Memory B cell (primary cell): ENCODE measurements at places on chromosomes 5 and 9.

GRCh38 chr5:38534156-38534453, 22.3 kb downstream of the LIFR start:
- DNase-seq, result no peak

DNA sequence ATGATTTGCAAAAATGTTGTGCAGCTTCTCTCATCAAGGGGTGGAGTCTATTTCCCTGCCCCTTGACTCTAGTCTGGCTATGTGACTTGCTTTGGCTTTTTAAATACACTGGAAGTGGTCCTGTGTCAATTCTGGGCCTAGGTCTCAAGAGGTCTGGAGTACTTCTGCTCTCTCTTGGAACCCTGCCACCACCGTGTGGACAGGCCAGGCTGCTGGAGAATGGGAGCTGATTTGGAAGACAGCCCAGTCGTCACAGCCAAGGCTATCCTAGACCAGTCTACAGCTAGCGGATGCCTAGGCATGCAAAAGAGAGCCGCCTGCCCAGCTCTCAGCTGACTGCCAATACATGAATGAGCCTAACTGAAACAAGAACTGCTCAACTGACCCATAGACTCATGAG, 56.7 kb upstream of the CLINT1 start:
- DNase-seq, result no peak

- DNase-seq, result no peak
These were observed 110.3 kb downstream of the ASTN2 start for GRCh38 chr9:117304549-117304948.

DNA sequence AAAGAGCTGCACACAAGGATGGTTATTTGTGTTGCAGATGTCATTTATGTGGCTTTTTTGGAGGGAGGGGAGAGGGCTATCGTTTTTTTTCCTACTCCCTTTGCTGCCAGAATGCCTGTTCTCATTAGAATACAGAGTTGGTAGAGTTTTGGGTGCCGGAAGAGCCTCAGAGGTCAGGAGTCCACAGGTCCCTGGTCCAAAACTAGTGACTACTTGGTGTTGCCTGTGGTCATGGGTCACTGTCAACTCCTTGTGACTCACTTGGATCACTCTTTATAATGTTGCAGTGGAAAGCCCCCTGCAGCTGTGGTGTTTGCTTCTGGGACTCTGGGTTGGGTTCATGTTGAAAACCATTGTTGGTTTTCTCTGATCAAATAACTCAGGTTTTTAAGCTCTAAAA, 131.4 kb downstream of the MAST4 start:
- DNase-seq, result no peak

GRCh38 chr9:87609002-87609401, 111.3 kb downstream of the DAPK1 start:
- no peak for DNase-seq

DNA sequence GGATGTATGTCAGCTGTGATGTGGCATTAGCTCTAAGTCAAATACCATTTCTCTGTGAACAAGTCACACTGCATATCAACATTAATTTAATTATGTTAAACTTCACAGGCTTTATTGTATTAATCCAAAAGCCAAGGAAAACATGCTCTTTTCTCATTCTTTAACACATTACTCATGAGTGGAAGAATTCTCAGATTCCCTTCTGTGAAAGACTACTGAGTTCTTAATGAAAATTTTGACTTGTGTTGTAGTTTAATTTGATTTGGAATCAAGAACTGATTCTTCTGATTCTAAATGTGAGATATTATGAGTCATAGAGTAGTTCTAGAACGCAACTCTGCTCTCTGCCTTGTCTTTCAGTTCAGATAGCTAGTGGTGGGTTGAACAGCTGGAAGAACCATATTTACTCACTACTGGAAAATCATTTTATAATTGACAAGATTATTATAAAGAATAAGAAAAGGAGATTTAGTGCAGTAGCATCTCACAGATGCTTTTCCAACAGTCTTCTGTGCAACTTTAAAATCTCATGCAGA, 90.6 kb downstream of the VCAN start:
- DNase-seq, result no peak

DNA sequence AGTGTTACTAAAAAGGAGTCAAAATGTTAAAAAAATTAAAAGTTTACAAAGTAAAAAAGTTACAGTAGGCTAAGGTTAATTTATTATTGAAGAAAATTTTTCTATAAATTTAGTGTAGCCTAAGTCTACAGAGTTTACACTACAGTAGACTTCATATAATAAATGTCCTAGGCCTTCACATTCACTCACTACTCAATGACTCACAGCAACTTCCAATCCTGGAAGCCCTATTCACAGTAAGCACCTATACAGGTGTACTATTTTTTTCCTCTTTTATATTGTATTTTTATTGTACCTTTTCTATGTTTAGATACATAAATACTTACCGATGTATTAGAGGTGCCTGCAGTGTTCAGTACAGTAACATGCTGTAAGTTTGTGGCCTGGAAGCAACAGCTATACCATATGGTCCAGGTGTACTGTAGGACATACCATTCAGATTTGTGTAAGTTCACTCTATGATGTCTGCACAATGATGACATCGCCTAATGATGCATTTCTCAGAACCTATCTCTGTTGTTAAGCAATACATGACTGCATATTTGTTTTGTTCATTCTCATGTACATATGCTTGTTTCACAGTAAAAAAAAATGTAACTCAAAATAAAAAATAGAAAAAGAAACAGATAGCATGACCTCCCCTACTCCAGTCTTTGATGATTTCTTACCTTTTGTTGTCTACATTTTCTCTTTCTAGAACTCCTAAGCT, 64.7 kb downstream of the NR3C1 start:
- no peak for DNase-seq

GRCh38 chr9:27540502-27540901, 10.9 kb upstream of the MOB3B start:
- DNase-seq, result no peak

DNA sequence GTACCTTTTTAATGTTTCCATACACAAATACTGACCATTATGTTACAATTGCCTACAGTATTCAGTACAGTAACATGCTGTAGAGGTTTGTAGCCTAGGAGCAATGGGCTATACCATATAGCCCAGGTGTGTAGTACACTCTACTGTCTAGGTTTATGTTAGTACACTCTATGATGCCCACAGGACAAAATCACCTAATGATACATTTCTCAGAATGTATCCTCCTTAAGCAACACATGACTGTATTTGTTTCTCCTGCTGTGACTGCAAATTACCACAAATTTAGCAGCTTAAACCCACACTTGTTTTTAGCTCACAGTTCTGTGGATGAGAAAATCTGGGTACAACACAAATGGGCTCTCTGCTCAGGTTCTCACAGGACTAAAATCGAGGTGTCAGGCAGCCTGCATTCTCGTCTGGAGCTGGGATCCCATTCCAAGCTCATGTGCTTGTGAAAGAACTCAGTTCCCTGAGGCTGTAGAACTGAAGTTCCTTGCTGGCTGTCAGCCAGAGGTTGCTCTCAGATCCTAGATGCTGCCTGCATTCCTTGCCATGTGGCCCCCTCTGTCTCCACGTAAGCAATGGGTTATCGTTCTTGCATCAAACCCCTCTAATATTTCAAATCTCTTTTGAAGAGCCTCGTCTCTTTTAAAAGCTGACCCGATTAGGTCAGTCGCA, 38.6 kb upstream of the PIK3R1 start:
- DNase-seq, result no peak

- no peak for DNase-seq
These were observed 42.5 kb upstream of the GOLM1 start for GRCh38 chr9:86141843-86142242.

DNA sequence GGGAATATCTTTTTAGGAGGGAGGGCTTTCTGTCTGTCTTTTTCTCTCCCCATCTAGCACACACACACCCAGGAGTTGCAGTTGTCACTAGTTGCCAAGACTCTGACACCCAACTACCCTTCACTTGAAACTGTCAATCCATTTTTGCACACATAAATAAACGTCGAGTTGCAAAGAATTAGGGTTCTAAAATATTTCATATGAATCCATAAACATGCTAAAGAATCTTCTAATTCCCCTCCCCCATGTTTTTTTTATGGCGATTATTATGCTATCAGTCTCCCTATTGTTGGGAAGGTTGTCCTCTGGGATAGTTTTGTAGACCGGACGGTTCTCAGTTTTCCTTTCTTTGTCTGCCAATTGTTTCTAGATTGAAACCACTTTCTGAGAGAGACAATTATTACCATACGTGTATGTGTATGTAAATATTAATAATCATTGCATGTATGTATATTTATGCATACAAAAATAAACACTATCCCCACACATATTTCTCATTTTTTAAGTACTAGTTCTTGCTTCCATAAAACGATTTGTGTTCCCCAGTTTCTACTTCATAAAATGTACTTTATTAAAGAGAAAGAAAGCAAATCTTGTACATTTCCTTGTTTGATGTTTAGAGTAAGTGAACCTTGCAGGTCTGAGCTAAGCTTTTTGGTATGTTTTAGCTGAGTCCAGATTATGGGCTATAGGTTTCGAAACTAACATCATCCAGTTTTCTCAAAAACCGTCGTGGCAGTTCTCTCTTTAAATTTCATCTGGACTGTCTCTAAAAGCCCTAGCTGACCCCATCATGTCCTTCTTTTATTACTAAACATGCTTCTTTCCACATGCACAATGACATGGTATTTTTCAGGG, 165.0 kb upstream of the MPDZ start:
- no peak for DNase-seq

DNA sequence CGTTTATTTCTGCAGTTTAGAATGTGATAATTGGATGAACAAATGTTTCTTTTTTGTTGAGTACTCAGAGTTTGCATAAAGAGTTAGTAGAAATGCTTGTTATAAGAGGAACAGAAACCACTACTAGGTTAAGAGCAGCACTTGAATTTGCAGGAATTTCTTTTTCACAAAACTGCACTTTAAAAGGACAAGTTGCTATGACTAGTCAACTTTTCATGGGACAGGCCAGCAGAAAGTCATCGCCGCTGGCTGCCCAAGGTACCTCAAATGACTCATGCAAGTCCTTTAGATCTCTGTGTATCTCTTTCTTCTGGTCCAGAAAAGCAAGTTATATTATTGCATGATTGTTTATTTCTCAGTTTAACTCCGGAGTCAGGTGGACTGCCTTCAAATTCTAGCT, 97.3 kb upstream of the HMHB1 start:
- DNase-seq, result no peak

DNA sequence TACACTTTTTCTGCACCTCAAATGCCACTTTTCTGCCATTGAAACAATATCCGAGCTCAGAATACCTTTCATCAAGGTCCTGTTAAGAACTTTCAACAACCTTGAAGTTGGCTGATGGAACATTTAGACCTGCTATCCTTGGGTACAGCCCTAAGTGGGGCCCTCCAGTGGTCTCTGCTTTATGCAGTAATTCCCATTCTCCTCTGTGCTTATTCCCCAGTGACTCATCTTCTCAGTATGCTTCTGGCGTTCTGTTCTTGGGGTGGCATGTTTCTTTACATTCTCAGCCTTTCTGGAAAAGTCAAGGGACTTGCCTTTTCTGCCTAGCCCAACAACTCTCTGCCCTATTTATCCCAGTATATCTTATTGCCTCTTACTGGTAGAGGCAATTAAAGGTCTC, 7.1 kb downstream of the ANP32B start:
- no peak for DNase-seq

DNA sequence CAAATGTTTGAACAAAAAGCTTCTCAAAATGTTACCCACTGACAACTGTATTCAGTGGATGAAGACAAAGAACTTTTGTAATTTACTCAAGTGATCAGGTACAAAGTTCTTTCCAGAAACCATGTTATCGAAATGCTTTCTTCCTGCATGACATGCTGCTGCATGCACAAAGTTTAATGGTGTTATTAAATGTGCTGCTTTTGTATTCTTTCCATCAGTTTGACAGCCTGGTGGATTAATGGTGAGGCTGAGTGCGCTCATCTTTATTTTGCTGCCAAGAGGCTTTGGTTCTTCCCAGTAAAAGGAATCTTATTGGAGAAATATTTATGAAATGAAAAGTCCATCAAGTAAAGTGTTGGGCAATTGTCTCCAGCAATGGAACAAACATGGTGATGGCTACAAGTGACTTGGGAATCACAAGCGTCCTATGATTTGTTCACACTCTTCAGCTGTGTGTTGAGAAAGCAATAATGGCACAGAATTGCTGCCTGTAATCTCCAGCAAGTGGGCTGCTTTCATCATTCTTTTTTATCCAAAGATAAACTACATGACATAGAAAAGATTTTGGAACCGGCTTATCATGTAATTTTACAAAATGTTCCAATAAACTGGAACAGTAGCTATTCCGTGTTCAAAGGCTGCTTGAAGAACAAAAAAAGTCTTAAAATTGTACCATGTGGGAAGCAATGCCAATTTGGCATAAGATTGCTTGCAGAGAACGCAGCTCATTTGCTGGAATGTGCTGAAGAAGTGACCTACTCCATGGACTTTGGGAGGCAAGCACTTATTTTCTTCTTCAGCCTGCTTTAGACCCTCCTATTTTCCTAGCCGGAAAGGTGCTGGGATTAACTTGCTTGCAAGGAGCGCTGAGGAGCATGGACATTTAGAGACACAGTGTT, 153.1 kb downstream of the HSD17B3 start:
- no peak for DNase-seq

DNA sequence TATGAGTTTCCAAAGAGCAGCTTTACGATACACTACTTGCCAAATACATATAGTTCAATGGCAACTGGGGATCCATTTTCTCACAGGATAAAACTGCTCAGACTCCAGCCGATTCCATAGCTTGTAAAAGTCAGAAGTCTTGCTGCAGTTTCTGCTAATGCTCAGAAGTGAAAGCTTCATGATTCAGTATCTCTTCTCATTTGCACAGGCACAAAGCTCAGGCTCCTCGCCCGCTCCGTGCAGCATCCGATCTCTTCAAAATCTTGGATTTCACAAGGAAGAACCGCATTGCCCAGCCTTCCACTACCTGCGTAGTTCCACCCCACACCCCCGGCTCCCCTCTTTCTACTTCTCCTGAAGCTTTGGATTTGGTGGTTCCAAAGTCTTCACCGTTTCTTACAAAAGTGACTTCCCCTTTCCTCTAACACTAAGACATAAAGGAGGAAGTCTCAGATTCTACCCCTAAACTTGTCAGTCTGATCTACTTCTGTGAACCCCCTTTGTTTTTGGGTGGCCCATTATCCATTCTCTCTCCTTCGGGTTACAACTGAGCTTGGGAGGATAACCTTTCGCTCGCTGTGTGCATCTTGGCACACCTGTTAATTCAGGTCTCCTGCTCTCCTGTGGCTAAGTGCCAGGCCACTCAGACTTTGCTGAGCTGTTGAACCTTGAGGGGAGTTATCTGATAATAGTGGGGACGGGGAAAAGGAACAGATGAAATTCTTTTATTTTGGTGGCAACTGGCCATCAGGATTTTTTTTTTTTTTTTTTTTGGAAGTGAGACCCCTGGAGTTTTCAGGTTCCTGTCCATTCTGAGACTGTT, 194.1 kb downstream of the GNA14 start:
- DNase-seq, result no peak

- DNase-seq, result peak; percentile 25
These were observed 33.9 kb downstream of the TRIP13 start for GRCh38 chr5:926417-927171.

GRCh38 chr9:79661886-79662536, 90.2 kb downstream of the TLE4 start:
- DNase-seq, result no peak

- no peak for DNase-seq
These were observed 39.8 kb downstream of the EMB start for GRCh38 chr5:50401336-50401735.
